Naive thymus-derived CD8-positive, alpha-beta T cell (primary cell): ENCODE measurements at places on chromosomes 2 and 18. TPM values are rescaled to one million over a fixed set of nuclear protein-coding genes. Genes with fewer than 3 reads are reported as not detected.

The WDR54 gene
- 31.1 TPM for total RNA-seq

DNA sequence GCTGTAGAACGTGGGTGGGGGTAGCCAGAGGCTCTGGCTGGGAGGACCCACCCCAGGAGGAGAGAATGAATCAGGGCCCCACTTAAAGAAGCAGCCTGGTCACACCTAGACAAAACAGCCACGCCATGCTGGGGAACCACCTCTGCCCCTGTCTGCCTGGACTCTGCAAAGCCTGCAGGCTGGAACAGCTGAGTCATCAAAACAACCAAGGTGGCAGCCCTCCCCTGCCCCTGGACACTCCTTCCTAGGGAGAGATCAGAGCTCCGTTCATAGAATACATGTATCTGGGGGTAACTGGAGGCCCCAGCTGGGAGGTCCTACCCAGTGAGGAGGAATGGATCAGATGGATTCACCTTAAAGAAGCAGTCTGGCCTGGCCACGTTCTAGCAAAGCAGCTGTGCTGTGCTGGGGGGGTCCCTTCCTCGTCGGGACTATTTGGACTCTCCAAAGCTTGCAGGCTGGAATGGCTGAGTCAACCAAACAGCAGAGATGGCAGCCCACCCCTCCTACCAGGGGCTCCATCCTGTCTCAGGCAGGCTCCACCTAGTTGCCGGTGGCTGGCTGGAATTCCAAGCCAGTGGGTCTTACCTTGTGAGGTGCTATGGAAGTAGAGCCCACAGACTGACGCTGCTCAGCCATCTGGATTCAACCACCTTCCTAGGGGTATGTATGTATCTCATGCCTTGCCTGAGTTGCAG, 50.5 kb upstream of the NT5C1B start:
- DNase-seq, result no peak

The ZNF396 gene
- total RNA-seq, result 5.3 TPM

The OTOS gene
- not detected for total RNA-seq

DNA sequence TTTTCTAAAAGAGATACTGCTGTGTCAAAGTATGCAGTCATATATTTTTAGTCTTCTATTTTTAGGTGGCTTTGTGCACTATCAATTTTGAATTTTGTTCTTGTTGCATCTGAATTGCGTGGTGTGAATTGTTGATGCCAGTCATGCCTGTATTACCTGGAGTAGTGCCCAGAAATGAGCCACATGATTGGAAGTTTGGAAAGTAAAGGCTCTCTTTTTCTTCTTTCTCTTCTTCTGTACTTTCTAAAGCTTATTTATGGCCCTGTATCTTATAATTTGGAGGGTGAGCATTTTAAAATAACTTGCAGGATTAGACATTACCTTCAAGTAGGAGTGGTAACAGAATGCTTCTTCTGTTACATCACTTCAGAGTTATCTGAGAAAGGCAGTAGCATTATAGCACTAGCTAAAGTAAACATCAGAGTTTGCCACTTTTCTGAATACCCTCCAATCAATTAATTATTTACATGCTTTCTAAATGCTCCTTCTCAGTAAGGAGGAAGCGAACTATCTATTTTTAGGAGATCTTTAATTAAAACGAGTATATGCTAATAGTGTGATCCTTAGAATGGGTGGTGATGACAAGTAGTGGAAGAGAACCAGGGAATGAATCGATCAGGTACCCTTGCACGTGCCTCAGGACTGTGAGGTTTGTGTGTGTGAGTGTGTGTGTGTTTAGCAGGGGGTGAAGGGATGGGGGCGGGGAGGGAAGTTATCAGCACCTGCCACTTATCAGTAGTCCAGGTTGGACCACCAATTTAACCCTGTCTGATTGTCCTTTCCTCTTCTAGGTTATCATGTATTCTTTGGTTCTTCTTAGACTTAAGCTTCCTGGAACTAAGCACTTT, 112.5 kb downstream of the MAP3K20 start:
- DNase-seq, result no peak

The SLC9A4 gene
- total RNA-seq, result not detected

The EIF2B4 gene
- total RNA-seq, result 54.9 TPM

The IL37 gene
- total RNA-seq, result not detected

The FAM237A gene
- total RNA-seq, result not detected

DNA sequence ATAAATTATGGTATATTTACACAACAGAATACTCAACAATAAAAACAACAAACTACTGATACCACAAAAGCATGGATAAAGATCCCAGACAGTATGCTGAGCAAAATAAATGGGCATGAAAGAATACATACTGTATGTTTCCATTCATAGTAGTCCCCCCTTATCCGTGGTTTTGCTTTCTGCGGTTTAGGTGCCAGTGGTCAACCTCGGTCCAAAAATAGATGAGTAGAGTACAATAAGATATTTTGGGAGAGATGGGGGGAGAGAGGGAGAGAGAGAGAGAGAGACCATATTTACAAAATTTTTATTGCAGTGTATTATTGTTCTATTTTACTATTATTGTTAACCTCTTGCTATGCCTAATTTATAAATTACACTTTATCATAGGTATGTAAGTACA, 21.0 kb upstream of the TGFA start:
- DNase-seq, result no peak

DNA sequence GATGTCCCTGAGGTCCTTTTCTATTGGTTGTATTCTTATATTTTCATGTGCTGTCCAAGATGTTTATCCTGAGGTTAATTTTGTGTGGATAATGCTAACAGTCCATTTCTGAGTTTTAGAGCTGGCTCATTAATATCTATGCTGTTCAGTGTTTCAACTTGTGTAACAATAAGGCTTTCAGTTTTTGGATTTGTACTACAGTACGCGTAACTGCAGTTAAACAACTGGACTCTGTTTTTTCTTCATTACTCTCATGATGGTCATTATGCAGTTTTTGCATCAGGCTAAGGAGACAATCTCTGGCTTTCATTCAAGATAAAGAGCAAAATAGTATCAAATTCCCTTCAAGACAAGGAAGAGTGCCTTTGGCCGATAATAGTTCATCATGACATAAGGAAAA, 1364.8 kb downstream of the DPP10 start:
- DNase-seq, result no peak

- DNase-seq, result no peak
These were observed 32.1 kb upstream of the NFU1 start for GRCh38 chr2:69469375-69469774.
